ENCODE measurements at places on chromosomes 1 and 21.

GRCh38 chr1:84385347-84385746, 12.9 kb upstream of the DNASE2B start:
- no peaks in the 10 kb centered on the region for H3K27me3 ChIP-seq
- H3K27ac ChIP-seq, result no peak overlapping the region
- no peak for DNase-seq

- H3K4me3 ChIP-seq, result no peak overlapping the region
- H3K27ac ChIP-seq, result no peak overlapping the region
- DNase-seq, result no peak
- no peaks in the 10 kb centered on the region for H3K27me3 ChIP-seq
- no peaks in the 10 kb centered on the region for H3K36me3 ChIP-seq
Measured at GRCh38 chr1:178934546-178934945, 63.7 kb upstream of the ANGPTL1 start.

DNA sequence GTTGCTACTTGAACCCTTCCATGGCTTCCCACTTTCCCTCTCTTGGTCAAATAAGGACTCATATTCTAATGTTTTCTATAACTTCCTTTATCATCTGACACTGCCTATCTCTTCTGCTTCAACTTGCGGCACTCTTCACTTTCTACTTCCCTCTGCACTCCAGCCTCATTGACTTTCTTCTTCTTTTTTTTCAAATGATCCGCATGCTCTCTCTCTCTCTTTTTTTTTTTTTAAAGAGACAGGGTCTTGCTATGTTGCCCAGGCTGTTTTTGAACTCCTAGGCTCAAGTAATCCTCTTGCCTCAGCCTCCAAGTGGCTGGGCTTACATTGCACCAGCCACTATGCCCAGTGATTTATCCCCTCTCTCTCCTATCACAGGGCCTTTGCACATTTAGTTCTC, 7.3 kb upstream of the IL10 start:
- peaks cover 25% of the 10 kb centered on the region for H3K4me1 ChIP-seq
- H3K4me3 ChIP-seq, result no peak overlapping the region
- DNase-seq, result no peak
- H3K27me3 ChIP-seq, result no peaks in the 10 kb centered on the region

GRCh38 chr1:22889213-22889827, 83.3 kb downstream of the LACTBL1 start:
- H3K36me3 ChIP-seq, result no peaks in the 10 kb centered on the region

DNA sequence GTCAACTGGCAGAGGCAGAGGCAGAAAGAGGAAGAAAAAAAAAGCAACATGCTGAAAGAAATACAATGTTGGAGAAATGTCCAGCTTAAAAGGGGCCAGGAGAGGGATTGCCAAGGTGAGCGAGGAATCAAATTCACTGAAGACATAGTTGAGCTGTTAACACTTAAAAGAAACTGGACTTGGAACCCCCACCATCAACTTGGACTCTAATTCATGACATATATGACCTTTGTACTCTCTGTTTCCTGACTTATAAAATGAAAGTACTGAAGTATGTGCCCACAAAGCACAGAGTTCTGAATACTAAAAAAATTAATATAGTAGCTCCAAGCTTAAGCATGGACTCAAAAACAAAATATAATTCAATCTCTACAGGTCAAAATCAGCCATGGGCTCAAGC, 16.1 kb downstream of the PRR9 start:
- H3K27me3 ChIP-seq, result peaks cover 16% of the 10 kb centered on the region
- no peaks in the 10 kb centered on the region for H3K36me3 ChIP-seq
- H3K4me3 ChIP-seq, result no peak overlapping the region
- H3K4me1 ChIP-seq, result no peaks in the 10 kb centered on the region

Measured in PC-9 (cell line).